GM04503 (cell line): ENCODE measurements at places on chromosomes 13 and 19.

- DNase-seq: no peak
Measured at GRCh38 chr19:38727868-38728660, 16.2 kb downstream of the CAPN12 start.

DNA sequence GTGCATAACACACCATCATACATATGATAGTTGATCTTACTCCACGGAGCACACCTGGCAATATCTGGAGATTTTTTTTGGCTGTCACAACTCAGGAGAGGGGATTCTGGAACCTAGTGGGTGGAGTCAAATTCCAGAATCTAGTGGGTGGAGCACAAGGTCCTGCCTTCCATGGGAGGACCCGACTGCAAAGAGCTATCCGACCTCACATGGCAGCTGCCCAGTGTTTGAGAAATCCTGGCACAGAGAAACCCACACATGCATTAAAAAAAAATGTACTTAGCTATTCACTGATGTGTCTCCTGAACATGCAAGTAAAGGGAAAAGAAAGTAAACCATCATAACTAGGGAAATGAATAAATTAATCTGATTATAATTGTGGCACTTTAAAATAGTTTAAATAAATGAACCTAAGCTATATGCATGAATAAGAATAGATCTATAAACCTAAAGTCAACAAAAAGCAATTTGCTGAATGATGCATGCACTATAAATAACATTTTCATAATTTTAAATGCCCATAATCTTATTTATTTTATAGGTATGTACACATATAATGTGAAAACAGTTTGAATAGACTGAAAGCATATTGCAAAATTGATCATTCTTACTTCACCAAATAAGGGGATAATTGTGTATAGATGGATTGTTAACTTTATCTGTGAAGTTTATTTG, 300.3 kb downstream of the MYO16 start:
- no peak for DNase-seq

DNA sequence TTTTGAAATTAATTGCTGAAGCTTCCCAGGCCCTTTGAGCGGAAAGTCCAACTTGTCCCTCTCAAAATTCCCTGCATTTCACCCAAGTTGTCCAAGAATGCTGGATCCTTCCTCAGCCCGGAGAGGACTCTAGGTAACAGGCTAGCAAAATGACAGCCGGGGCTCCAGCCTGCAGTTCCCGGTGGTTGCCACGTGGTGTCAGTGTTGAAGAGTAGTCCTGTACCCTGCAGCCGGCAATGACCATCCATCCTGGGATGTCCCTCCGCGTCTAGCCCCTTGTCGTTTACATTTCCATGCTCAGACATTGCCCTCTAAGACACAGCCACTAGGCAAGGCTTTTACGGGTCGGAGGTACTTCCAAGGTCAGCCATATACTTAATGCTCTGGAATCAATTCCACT, 31.4 kb upstream of the MTIF3 start:
- no peak for DNase-seq

DNA sequence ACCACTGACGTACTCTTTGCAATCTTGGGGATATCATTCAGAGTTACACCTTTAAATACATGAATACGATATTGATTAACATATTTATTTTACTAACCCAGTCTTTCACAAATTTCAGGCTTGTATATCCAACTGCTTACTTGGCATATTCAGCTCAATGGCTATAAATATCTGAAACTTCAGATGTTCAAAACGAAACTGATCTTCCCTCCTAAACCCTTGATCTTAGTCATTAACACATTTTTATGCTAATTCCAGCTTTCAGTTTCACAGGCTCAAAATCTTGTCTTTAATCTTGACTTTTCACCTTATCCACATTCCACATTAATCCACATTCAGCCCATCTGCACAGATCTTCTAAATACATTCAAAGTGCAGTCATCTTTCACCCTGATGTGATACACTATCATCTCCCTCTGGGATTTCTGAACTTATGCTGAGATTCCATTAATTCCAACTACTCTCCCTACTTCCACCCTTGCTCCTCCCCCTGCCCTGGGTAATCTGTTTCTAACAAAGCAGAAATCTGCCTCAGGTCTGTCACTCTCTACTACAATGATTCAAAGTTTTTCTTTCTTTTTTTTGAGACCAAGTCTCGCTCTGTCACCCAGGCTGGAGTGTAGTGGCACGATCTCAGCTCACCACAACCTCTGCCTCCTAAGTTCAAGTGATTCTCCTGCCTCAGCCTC, 387.2 kb downstream of the GPC5 start:
- no peak for DNase-seq

GRCh38 chr19:40365010-40365409, 16.5 kb downstream of the PLD3 start:
- no peak for DNase-seq

DNA sequence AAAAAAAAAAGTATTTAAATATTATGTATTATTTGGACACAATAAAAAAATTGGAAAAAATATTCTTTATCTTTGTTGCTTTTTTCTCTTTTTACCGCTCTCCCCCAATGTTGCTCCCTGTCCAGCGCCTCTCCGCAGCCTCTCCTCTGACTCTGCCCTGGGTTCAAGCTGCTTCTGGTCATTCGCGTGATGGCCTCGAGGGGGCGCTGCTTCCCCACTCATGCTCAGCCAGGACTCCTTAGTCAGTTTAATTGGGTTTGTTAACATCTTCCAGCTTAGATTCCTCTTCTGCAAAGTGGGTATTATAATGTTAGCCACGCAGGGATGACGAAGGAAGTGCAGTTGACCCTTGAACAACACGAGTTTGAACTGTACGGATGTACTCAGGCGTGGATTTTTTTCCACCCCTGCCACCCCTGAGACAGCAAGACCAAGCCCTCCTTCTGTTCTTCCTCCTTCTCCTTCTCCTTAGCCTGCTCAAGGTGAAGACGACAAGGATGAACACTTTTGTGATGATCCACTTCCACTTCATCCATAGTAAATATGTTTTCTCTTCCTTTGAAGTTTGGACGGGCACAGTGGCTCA, 4.9 kb upstream of the NWD1 start:
- no peak for DNase-seq
